ENCODE measurements at places on chromosomes 11 and 22.

- no peak for DNase-seq
These were observed 16.7 kb downstream of the BCL2L13 start for GRCh38 chr22:17655289-17655688.

DNA sequence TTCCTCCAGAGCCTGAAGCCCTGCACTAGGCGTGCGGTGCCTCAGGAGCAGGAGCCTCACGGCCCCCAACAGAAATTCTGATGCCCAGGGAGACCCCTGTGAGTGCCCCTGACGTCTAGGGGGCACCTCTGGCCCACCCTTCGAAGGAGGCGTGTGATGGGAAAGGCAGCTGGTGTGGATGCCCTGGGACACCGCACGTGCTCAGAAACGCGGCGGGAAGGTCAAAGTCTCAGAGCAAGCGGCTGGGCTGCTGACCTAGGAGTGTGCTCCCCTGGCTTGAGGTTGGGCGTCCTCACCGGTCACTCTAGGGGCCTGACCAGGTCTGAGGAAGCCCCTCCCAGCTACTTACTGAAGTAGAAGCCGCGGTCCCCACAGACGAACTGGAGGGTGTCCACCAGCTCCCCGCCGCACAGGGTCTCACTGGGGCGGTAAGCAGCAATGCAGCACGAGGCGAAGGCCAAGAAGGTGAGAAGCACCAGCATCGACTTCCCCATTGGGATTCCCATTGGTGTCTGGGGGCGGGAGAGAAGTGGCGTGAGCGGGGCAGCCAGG, 4.1 kb downstream of the IGF2 start:
- no peak for DNase-seq

DNA sequence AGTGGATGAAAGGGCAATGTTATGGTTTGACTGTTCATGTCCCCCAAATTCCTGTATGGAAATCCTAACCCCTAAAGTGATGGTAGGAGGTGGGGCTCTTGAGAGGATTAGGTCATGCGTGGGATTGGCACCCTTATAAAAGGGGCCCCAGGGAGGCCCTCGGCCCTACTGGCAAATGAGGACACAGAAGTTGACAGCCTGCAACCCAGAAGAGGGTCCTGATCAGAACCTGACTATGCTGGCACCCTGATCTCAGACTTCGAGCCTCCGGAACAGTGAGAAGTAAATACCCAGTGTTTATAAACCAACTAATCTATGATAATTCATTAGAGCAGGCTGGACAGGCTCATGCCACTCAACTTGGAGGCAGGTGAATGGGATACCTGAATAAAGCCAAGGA, 8.7 kb downstream of the IFITM10 start:
- DNase-seq = no peak

- DNase-seq = no peak
These were observed 47.7 kb downstream of the AMOTL1 start for GRCh38 chr11:94815705-94816344.

DNA sequence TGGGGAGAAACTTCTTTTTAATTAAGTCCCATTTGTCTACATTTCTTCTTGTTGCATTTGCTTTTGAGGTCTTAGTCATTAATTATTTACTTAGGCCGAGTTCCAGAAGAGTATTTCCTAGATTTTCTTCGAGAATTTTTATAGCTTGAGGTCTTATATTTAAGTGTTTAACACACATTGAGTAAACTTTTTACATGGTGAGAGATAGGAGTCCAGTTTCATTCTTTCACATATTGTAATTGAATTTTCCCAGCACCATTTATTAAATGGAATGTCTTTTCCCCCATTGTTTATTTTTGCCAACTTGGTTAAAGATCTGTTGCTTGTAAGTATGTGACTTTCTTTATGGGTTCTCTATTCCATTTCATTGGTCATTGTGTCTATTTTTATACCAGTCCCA, 1344.0 kb upstream of the RAG2 start:
- no peak for DNase-seq

GRCh38 chr11:99176430-99176829, 155.7 kb downstream of the CNTN5 start:
- no peak for DNase-seq

DNA sequence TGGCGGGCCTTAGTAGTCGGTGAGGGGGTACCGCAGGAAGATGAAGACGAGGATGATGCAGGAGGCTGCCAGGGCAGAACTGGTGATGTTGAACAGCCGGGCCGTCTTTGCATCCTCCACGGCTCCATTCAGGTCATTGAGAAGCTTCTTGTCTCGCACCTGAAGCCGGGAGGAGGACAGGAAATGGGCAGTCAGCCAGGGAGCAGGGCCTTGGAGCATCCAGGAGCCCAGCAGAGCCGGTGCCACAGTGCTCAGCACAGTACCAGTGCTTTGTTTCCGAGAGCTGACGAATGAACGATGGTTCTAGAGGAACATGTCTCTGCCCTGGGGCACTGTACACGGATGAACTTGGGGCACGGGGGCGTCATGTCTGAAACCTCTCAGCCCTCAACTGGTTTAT, 15.1 kb downstream of the IFITM10 start:
- DNase-seq = no peak

DNA sequence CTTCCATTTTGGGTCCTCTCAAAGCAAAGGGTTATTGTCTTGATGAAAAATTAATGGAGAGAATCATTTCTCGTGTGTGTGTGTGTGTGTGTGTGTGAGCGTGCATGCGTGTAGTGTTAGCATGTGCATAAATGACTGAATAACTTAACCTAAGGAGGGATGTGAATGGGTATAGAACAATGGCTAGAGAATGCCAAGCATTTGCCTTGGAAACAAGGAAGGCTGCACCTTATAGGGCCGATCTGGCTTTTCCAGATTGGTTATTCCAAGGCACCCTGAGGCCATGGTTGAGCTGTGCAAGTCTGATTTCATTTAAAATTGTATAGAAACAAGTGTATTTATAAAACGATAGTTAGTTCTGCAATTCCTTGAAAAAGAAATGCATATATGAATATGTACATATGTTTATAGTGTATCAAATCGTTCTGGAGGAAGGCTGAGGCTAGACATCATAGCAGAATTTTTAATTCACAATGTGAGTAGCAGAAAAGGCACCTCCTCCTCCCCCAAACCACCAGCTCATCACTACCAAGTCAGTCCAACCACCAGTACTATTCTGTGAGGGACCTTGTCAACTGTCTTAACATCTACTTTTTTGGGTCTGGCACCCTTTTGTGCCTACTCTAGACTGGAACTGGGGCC, 322.7 kb upstream of the ISX start:
- DNase-seq = no peak

DNA sequence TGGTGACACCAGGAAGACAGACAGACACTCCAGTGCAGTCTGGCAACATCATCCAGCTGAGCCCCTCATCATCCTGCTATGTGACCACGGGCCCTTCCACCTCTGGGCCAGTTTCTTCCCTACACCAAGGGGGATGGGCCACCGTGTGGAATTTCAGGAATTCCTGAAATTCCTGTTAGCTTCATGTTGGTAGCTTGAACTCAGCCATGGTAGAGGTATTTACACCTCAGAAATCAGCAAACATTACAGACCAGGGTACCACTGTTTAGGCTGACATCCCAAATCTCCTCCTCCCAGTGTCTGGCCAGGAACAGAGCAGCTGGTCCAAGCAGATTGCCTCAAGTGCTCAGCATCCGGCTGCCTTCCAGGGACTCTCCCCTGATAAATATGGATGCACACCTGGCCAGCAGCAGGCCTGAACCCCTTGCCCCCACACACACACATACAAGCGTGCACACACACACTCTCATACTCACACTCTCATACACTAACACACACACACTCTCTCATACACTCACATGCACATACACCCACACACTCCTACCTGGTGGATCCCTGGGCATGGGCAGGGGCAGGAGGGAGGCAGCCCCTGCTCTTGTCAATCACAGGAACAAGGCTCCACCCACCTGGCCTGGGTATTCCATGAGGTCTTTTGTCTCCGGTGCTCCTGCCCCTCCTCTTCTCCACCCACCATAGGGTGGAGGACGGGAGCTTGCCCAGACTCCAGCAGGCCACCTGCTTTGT, 85.2 kb downstream of the BUD13 start:
- no peak for DNase-seq

DNA sequence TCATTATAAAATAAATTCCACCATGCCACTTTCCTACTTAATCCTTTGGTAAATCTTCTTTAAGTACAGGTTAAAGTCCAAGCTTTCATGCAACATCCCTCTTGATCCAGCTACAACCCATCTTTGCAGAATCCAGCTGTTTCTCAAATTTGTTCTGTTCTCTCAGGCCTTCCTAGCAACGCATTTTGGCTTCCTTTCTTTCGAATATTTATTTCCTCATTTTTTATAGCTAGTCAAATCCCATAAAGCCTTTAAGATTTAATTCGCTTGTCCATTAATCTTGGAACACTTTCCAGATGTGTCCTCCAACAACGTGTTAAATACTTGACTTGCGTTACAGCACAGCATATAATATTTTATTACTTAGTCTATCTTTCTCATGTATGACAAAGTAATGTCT, 600.1 kb upstream of the CHORDC1 start:
- no peak for DNase-seq

DNA sequence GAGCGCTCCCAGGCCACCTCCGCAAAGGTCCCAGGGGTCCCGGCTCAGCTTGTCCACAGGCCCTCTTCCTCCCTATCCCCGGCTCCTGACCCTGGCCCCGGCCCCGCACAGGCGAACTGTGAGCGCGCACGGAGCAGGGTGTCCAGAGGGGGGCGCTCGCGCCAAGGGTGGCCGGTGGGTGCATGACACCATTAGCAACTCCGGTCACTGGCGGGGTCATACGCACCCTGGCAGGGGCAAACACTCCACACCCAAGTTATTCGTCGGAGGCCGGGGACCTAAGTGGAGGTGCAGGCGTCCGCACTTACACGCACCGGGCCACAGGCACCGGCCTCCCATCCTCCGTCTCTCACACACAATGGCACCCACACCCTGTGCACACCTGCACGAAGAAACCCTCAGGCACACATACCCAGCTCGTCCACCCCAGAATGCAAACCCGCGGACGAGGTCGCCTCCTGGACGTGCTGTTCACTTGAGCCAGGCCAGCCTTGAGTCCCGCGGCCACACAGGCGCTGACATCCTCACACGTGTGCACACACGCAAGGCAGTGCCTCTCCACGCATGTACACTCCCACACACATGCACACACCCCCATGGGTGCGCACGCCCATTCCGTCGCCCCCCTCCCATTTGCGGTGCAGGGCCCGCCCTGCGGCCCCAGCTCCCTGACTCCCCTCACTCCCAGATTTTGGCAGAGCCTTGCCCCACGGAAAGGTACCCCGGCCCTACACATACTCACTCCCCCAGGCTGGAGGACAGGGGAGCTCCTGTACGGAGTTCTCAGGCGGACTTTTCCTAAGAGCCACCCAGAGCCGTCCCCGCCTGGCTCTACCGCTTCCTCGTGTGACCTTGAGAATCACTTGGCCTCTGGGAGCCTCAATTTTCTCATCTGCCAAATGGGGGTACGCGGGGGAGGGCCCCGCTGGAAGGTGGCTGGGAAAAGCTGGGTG, at the start of gene RASGRP2:
RASGRP2 (minus strand) TSS at position 552 of the 953 bp plus-strand sequence. CDS start 1,276 bp downstream, outside the sequence.
- DNase-seq = peak; percentile 83

- no peak for DNase-seq
These were observed 174.0 kb downstream of the TBC1D22A start for GRCh38 chr22:46936378-46936903.

- no peak for DNase-seq
These were observed 563 bp downstream of the MDK start for GRCh38 chr11:46381819-46382645.

- DNase-seq = no peak
These were observed 28.7 kb downstream of the EIF3F start for GRCh38 chr11:8015753-8016239.

- no peak for DNase-seq
These were observed 34.1 kb downstream of the PHLDB1 start for GRCh38 chr11:118641397-118642019.

GRCh38 chr22:30856741-30857502, 111.7 kb downstream of the MORC2 start:
- DNase-seq = no peak

- DNase-seq = no peak
These were observed 9.4 kb downstream of the TUG1 start for GRCh38 chr22:30978304-30978962.

DNA sequence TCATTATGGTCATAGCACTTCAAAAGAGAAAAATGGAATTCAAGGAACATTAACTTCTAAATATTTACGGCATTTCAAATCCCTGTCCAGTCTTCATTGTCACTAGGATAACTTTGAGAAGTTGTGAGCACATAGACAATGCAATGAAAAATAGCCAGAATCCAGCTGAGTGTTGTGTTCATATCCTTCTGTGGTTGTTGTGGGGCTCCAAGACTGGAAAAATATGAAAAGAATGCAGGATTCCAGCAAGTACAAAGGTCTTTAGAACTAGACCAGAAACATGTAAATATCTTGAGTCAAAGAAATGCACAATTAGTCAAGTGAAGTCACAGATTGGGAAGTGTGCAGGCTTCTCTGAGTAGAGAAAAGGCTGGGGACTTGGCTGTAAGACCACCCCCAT, 68.7 kb downstream of the WT1 start:
- no peak for DNase-seq

- DNase-seq = no peak
These were observed 81.4 kb downstream of the TRIM29 start for GRCh38 chr11:120056301-120057027.

DNA sequence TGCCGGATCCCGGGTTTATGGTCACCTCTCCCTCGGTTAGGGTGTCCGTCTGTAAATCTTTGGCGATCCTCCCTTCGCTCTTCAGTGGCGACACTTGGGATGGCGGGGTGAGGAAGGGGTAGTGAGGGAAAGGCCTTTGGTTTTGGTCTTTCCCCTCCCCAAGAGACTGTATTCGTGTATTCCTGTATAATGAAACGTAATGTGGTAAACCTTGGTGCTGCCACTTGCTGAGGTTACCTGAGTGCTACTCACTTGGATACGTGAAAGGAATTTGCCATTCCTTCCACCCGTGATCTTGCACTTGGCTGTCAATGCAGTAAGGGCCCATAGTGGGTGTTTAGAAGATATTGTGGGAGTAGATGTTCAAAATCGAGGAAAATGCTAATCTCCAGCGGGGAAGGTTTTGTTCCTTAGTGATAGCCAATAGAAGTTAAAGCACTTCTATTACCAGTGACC, 578 bp upstream of the NUP160 start:
- DNase-seq = no peak

GRCh38 chr11:32105871-32106560, 15.1 kb downstream of the RCN1 start:
- no peak for DNase-seq

GRCh38 chr11:117610045-117610444, 187.0 kb downstream of the DSCAML1 start:
- no peak for DNase-seq

- DNase-seq = no peak
These were observed 1.2 kb downstream of the FAM89B start for GRCh38 chr11:65573391-65574079.

- no peak for DNase-seq
These were observed 41.7 kb downstream of the FAM227A start for GRCh38 chr22:38614332-38615063.

GRCh38 chr22:48721395-48721669, 1106.3 kb downstream of the BRD1 start:
- no peak for DNase-seq
